ENCODE measurements at places on chromosomes 6 and 20.

DNA sequence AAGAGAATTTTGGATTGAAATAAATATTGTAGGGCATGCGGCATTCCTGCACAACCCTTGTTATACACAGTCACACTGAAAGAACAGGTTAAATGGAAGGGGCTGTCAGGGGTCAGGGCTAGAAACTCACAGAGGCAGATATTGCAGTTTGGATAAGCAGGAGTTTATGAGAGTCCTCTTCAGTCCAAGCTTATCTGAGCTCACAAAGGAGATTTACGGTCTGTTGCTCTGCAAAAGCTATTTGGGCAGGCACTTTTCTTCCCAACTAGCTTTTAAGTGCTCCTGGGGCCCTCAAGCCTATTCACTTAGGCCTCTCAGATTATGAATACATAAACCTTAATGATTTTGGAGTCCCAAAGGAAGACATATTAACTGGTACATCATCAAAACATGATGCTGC, 156.2 kb downstream of the SOX4 start:
- DNase-seq: no peak

- no peak for DNase-seq
These were observed 117.0 kb upstream of the ASCC3 start for GRCh38 chr6:100998111-100998510.

DNA sequence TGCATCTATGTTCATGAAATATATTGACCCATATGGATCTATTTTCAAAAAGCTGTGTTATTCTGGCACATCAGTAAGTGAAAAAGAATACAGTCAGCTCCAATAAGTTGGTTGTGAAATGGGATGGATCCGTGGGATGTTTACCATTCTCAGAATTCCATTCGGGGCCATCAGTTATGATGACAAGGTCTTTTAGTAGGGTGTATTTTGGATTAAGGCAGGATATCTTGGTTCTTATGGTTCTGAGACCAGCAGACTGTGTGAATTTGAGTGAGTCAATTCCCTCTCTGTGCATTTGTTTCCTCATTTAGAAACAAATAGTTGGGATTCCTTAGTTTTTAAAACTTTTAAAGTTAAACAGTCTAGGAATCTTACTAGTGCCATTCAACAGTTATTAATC, 287.4 kb downstream of the CD109 start:
- no peak for DNase-seq

- no peak for DNase-seq
These were observed 286.7 kb upstream of the POU3F2 start for GRCh38 chr6:98547634-98548033.

DNA sequence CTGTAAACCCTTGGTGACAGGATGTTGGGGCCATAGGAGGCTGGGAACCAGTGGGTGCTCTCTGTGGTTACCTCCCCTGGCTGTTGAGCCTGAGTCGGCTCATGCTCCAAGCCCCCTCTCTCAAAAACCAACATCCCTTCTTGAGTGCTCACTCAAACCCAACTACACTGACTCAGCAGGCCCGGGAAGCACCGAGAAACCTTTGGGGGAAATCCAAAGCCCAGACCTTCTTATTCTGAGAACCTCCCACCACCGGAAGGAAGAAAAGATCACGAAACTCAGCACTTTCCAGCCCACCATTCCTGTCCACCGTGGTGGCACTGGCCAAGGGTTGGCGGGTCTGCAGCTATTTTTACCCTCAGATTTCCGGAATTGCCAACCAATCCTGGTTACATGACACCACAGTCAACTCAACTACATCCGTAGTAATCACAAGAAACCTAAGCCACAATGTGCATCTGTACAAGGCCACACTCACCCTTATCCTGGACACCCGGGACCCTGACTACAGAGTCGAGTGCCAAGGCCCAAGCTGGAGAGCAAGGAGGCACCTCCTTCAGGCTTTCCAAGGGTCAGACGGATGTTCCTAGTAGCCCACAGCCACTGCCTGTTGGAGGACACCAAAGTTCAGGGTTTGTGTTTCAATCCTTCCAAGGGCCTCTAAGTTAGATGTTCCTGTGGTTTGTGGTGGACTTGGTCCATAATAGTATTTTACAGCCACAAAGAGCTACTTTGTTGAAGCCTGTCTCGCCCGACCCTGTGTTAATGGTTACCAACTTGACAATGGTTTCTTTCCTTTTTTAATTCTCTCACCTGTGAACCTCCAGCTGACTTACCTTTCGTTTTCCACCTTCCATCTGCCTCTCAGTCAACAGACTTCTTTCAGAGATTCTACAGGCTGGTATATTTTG, 317.0 kb downstream of the CDC5L start:
- DNase-seq: no peak

GRCh38 chr6:166618251-166618650, 8.8 kb downstream of the RPS6KA2 start:
- DNase-seq: no peak

GRCh38 chr6:15017261-15017660, 228.6 kb upstream of the JARID2 start:
- no peak for DNase-seq

DNA sequence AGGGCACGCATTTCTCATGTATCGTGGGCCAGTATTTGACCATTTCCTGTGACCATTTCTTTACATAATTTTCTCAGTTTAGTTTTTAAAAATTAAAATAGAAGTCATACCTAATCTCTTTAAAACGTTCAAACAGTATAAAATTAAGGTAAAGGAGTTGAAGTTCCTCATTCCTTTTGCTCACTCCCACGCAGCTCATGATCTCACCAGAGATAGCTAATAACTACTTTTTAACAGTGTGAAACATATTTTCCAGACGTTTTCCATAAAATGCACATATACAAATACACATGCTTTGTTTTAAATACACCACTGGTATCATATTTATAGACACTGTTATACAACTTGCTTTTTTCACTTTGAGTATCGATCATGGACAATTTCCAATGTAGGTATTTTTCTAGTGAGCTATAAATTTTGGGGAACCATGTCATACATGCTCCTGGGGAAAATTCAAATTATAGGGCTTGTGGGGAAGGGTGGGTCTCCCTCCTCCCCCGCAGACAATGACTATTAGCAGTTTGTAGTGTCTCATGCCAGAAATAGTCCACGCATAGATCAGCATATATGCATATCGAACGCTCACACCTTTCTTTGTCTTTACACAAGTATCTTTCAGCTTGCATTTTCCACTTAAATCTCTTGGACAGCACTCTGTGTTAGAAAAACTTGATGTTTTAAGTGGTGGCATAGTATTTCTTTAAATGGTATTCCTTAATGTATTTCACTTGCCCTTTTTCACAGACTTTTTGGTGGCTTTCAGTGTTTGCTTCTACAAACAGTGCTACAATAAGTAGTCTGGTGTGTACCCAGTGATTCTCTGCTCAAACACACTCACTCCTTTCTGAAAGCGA, 145.5 kb upstream of the ZNF217 start:
- no peak for DNase-seq

DNA sequence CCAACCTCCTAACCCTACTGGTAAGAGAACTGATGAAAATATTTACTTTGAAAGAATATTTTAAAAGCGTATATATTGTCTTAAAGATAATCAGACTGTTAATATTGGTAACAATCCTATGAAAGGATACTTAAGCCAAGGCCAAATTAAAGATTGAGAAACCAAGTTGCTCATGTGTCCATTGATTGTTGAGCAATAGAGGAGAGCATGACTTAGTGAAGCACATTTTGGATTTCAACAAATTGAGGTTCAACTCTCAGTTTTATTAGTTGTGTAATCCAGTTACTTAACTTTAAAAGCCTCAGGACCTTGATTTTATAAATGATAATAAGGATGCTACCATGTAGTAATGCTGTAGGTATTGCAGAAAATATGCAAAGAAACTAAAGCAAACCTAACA, 56.8 kb downstream of the PRL start:
- no peak for DNase-seq

DNA sequence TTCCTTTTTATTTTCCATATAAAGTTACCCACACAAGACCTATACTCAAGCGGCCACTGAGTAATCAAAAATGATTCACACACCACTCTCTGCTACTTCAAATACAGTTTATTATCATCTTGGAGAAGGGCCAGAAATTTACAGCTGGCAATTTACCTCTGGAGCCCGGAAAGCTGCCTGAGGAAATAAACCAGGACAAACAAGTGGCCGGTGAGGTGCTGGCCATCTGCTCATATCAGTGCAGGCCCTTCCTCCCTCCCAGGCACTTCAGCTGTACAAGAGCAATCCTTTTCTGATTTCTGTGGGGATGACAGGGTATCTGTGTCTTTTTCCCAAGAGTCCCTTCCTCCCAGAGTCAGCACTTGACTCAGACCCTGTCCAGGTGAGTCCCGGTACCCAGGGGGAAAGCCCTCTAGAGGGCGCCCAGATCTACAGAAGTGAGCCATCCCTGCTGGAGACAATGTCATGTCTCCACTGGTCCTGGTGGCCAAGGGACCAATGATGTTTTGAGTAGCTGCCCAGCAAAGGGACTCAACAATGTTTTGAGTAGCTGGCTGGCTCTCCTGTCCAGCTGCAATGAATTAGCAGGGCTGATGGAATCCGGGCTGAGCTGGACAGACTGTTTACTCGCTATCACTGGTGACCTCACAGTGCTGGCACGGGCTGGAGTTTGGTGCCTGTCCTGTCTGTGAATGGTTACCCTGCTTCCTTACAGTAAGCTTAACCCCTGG, 23.6 kb downstream of the LRP11 start:
- DNase-seq: peak; percentile 14

GRCh38 chr6:15194453-15194852, 51.4 kb upstream of the JARID2 start:
- no peak for DNase-seq

- no peak for DNase-seq
These were observed 172.8 kb downstream of the CDH4 start for GRCh38 chr20:61424628-61425420.

DNA sequence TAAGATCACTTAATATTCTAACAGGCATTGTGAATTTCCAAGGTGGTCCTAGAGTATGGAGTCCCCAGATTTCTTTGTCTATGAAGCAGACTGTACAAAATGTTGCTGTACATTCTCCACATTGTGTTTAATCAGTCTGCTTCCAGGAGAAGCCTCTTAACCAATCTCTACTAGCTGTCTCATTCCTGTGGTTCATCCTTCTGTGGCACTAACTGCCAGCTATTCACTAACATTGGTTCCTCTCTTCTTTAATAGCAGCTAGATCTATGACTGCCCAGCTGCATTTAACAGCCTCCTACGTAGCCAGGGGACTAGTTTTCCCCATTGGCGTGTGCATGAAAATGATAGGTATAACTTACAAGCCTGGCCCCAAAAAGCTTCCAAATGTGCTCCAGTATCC, 395.4 kb downstream of the SAMD5 start:
- DNase-seq: no peak

GRCh38 chr20:8744228-8744844, 324.6 kb upstream of the PLCB4 start:
- DNase-seq: no peak

- DNase-seq: no peak
These were observed 30.4 kb downstream of the SRC start for GRCh38 chr20:37376324-37376723.

DNA sequence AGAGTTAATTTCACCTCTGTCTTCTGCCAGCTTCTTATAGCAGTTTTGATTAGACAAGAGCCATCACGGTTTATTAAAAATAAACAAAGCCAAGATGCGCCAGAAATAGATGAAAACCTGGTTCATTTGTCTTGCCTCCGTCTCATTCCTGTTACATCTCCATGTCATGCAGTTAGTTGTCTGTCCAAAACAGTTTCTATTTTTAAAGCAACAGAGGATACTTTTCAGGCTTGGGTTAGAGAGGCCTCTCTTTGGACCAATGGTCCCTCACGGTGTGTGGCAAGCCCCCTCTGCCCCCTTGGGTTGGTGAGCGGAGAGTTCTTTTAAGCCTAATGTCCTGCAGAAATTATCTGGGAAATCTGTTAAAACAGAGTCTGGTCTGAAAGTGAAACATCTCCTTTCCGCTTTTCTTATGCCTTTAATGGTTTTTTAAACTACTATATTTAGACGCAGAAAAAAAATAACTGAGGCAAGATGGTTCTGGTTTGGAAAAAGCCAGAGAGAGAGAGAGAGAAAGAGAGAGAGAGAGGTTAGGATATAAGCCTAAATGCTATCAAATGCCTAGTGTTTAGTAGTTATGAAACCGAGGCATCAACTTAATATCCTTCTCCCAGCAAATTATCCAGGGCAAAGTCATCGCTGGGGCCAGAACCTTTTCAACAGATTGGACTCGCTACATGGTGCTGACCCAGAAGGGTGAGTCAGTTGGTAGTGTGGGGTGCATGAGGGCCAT, 64.5 kb downstream of the ZDHHC14 start:
- DNase-seq: no peak

DNA sequence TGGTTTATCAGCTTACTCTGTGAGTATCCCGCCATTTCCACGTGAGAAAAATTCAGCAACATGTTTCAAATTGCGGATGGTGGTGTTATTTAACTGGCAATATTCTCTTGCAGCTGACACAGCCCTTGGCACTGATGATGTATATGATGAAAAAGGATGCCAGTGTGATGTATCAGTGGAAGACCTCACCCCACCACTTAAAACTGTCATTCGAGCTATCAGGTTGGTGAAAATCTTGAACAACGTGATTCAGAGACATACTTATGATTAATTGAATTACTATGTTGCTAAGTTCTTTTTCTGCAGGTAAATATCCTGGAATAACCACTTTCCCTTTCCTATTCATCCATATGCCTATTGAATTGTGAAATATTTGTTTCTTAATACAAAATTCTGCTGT, 55.7 kb downstream of the KHDC1L start:
- no peak for DNase-seq

GRCh38 chr20:4141291-4142240, 126.2 kb upstream of the RNF24 start:
- DNase-seq: no peak

DNA sequence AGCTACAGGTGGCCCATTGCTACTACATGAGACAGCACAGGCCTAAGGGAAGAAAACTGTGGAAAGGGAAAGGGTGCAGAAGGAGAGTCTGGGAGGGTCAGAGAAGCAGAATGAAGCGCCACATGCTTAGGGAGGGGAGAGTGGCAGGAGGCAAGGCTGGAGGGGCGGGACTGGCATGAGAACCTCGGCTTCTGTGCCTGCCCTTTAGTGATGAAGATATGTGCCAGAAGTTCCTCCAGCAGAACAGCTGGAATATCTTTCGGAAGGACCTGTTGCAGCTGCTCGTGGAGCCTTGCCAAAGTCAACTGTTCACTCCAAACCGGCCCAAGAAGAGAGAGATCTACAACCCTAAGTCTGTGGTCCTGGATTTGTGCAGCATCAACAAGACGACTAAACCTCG, 61.8 kb downstream of the CNBD2 start:
- DNase-seq: no peak

DNA sequence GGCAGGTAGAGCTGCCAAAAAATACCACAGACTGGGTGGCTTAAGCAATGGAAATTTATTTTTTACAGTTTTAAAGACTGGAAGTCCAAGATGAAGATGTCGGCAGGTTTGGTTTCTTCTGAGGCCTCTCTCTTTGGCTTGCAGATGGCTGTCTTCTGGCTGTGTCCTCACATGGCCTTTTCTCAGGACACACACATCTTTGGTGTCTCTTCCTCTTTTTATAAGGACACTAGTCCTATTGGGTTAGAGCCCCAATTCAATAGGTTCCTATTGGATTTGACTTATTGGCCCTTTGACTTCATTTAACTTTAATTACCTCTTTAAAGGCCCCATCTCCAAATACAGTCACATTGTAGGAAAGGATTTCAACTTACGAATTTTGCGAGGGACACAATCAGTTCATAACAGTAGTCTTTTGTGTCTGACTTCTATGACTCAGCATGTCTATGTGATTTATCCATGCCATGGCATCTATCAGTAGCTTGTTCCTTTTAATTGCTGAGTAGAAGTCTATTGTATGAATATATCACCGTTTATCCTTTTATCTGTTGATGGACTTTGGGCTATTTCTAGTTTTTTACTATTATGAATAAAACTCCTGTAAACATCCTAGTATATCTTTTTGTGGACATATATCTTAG, 11.0 kb upstream of the TCP11 start:
- DNase-seq: no peak

GRCh38 chr6:139334806-139335446, 39.5 kb downstream of the CITED2 start:
- DNase-seq: no peak
